IPS DF 6.9 (cell line): ENCODE measurements at places on chromosomes 13 and 19.

- H3K36me3 ChIP-seq = no peaks in the 10 kb centered on the region
- no peak overlapping the region for H3K4me3 ChIP-seq
- no peaks in the 10 kb centered on the region for H3K4me1 ChIP-seq
- no peak overlapping the region for H3K27ac ChIP-seq
- H3K27me3 ChIP-seq = no peaks in the 10 kb centered on the region
- no peak for DNase-seq
Measured at GRCh38 chr13:95438297-95438696, 114.2 kb upstream of the CLDN10 start.

- H3K4me3 ChIP-seq = no peak overlapping the region
- no peaks in the 10 kb centered on the region for H3K36me3 ChIP-seq
- DNase-seq = no peak
- no peaks in the 10 kb centered on the region for H3K4me1 ChIP-seq
- H3K27me3 ChIP-seq = no peaks in the 10 kb centered on the region
- no peak overlapping the region for H3K27ac ChIP-seq
Measured at GRCh38 chr13:24858953-24859352, 95.0 kb downstream of the RNF17 start.

- no peaks in the 10 kb centered on the region for H3K4me1 ChIP-seq
- H3K27me3 ChIP-seq = no peaks in the 10 kb centered on the region
- no peak overlapping the region for H3K4me3 ChIP-seq
- H3K36me3 ChIP-seq = no peaks in the 10 kb centered on the region
Measured at GRCh38 chr13:84433024-84433423, 550.8 kb upstream of the SLITRK1 start.

DNA sequence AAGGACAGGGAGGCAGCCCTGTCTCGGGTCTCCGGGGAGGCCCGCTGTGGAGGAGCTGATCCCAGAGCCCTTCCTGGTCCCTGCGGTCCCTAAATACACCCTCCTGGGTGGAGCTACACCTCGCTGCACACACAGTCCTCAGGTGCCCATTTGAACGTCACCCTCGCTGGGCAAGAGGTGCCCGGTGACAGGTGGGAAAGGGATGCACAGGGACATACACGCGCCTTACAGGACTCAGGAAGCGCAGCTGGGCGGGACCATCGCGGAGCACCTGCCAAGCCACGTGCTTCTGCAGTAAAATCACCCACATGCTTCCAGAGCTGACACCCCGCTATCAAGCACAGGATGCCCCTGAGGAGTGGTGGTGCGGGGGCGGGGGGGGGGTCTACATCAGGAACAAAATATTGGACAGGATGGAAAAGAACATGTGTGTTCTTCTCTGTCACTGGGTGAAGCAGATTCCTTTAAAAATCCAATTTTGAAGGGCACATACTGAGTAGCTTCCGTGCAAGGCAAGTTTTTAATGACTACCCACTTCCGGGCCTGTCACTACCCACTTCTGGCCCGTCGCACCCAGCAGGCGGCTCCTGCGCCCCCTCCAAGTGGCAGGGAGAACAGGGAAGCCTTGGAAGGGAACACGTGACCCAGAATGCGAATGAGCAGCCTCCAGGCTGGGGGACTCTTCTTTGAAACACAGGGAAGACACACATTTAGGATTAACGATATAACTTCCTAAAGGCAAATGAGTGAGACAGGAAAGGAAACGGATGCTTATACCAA is 78.9 kb downstream of the COL4A1 start:
- H3K4me1 ChIP-seq = no peaks in the 10 kb centered on the region
- H3K4me3 ChIP-seq = no peak overlapping the region
- H3K27ac ChIP-seq = no peak overlapping the region
- no peak for DNase-seq
- H3K36me3 ChIP-seq = no peaks in the 10 kb centered on the region

DNA sequence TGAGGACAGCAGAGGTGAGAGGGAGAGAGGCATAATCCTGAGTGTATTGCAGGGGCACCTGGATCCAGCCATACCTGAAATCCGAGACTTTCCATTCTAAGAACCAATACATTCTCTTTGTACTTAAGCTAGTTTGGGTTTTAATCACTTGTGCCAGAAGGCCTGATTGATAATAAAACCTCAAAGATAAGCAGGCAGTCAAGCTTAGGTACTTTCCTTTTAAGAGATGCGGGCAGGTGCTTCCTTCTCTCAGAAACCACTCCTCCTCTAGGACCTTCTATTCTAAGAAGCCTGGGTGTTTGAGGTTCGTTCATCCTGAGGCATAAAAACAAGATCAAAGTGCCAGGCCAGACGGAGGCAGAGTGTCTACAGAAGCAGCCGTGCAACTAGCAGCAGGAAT is 22.2 kb downstream of the FAM187B start:
- H3K4me3 ChIP-seq = no peak overlapping the region
- DNase-seq = no peak
- no peak overlapping the region for H3K27ac ChIP-seq
- no peaks in the 10 kb centered on the region for H3K27me3 ChIP-seq
- peaks cover 9% of the 10 kb centered on the region; the same call in 1 of the 2 replicates for H3K4me1 ChIP-seq
- H3K36me3 ChIP-seq = no peaks in the 10 kb centered on the region

DNA sequence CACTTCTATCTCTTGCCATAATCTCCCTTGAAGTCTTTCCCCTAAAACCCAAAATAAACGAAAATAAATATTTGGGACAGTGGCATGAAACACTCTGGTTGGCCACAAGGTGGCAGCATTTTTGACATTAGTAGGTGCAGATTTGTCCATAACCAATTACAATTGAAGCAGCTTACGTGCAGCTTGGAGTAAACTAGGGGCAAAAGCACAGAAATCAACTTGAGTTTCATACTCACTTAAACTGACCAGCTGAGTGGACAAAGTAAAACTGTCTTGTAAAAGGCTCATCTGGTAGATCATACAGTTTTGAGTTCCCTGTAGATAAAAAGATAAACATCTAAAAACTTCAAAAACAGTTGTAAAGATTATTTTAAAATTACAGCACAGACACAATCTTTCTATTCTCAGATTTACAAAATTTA is 18.8 kb downstream of the PDCD5 start:
- no peak overlapping the region for H3K27ac ChIP-seq
- H3K4me3 ChIP-seq = no peak overlapping the region
- no peaks in the 10 kb centered on the region for H3K4me1 ChIP-seq
- no peaks in the 10 kb centered on the region for H3K27me3 ChIP-seq

- H3K36me3 ChIP-seq = no peaks in the 10 kb centered on the region
- peaks cover 3% of the 10 kb centered on the region for H3K4me1 ChIP-seq
- H3K27ac ChIP-seq = no peak overlapping the region
- no peak for DNase-seq
- H3K27me3 ChIP-seq = peaks cover 16% of the 10 kb centered on the region; the same call in 1 of the 2 replicates
Measured at GRCh38 chr19:19067276-19068072, 3.7 kb downstream of the SLC25A42 start.

DNA sequence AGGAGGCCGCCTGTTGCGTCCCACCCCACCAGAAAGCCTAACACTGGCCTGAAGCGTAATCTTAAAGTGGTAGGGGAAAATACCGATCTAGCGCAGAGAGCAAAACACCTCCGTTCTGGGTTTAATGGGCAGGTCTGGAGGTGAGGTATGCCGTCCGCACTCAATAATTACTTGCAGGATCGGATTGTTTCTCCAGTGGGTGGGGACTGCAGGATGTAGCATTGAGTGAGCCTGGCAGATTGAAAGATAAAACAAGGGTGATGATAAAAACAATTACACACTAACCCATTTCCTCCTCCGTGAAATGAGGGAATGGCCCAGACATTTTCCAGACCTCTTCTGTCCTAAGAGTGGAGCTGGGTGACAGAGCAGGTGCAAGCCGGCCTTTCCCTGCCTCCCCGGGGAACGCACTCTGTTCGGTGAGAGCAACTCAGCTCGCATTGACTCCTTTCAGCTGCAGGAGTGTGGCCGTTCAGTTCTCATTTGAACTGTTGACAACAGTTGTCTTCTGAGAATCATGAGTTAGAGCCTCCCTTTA is 110.2 kb upstream of the DOCK9 start:
- DNase-seq = no peak
- no peaks in the 10 kb centered on the region for H3K36me3 ChIP-seq
- H3K27me3 ChIP-seq = peaks cover 11% of the 10 kb centered on the region
- H3K4me1 ChIP-seq = 0 out of 2 replicates have a peak, but pooled peaks cover 1% of the 10 kb centered on the region
- H3K4me3 ChIP-seq = peak overlapping the region; percentile 73; the same call in 1 of the 2 replicates

DNA sequence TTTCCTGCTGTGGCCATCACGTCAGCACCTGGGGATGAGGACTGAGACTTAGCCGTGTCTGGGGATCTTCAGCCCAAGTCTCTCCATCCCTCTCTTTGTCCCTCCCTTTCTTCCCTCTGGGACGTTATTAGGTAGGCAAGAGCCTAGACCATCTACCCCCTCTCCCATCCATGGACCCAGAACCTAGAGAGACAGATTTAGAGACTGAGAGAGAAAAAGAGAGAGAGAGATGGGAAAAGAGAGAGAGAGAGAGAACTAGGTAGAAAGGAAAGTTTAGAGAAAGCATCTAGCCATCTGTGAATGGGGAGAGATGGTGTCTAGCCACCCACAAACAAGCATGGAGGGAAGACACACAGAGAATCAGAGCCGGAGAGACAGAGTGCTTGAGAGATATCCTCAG is 473 bp downstream of the KLK4 start:
- H3K27me3 ChIP-seq = peaks cover 8% of the 10 kb centered on the region; the same call in 1 of the 2 replicates
- no peak overlapping the region for H3K27ac ChIP-seq
- no peaks in the 10 kb centered on the region for H3K4me1 ChIP-seq
- no peak for DNase-seq

DNA sequence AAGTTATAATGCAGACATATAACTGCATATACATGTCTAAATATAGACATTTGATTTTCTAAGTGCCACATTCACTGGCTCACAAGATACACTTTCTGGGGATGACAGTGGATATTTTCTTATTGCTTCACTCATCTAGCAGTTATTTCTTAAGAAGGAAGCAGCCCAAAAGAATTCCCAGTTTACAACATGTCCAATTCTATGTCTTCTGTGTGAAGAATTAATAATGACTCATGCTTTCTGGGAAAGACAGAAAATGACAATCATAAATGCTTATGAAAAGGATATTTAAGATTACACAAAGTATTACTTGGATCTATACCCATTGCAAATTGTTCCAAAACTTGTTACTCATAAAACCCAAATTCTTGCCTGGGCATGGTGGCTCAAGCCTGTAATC is 543.4 kb downstream of the SUCLA2 start:
- no peaks in the 10 kb centered on the region for H3K36me3 ChIP-seq
- no peak overlapping the region for H3K27ac ChIP-seq
- H3K4me3 ChIP-seq = no peak overlapping the region

DNA sequence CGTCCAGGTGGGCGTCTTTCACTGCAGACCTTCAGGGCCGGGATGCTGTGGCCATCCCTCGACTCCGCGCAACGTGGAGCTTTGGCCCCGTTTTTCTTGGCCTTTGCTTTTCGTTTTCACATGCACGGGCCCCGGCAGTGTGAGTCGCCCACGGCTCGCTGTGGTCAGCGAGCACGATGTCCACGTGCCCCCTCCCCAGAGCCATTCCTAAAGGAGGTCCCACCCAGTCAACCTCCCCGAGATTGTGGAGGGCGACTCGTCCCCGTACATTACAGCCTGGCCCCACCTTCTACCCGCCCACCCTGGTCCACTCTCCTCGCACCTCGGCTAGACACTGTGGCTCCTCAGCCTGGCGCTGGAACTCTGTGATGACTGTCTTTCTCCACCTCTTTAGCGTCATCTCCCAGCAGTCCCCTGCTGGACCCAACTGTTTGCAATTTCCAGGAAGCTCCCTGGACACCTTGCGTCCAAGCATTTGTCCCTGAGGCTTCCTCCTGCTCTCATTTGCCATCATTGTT is 405 bp downstream of the ZNF446 start:
- H3K27me3 ChIP-seq = no peaks in the 10 kb centered on the region
- DNase-seq = no peak
- H3K4me1 ChIP-seq = peaks cover 3% of the 10 kb centered on the region; the same call in 1 of the 2 replicates
- H3K27ac ChIP-seq = no peak overlapping the region
- H3K36me3 ChIP-seq = peaks cover 6% of the 10 kb centered on the region

DNA sequence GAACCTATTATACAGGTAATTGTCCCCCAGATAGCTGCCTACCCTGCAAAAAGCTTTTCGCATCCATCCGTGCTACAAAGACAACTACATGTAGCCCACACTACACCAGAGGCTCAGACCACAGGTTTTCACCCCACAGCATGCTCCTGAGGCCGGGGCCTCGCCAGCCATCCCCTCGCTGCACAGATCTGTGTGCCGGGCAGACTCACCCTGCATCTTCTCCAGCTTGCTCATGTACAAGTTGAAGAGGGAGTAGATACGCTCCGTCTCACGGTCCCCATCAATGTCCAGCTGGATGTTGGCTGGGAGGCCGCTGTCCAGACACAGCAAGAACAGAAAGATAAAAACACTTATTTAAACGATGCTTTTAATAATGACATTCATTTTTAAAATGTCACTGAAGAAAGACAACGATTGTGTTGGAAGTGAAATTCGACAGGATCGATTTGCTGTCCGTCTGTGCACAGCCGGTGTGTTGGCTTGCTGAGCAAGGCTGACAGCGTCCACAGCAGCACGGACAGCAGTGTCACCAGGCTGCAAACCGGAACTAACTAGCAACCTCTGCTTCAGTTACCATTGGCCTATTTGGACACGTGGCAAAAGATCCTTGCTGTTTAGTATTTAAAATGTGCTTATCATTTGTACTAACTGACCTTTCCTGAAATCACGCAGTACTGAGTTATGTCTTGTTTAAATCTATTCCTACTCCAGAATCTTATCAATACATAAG is 18.6 kb upstream of the C13orf46 start:
- no peaks in the 10 kb centered on the region for H3K27me3 ChIP-seq
- H3K36me3 ChIP-seq = peaks cover 12% of the 10 kb centered on the region
- H3K4me3 ChIP-seq = no peak overlapping the region
- H3K4me1 ChIP-seq = no peaks in the 10 kb centered on the region
- DNase-seq = no peak
- no peak overlapping the region for H3K27ac ChIP-seq

GRCh38 chr19:31112158-31112557 is 237.1 kb downstream of the TSHZ3 start:
- H3K36me3 ChIP-seq = no peaks in the 10 kb centered on the region
- H3K4me1 ChIP-seq = no peaks in the 10 kb centered on the region
- H3K27me3 ChIP-seq = no peaks in the 10 kb centered on the region
- H3K27ac ChIP-seq = no peak overlapping the region

DNA sequence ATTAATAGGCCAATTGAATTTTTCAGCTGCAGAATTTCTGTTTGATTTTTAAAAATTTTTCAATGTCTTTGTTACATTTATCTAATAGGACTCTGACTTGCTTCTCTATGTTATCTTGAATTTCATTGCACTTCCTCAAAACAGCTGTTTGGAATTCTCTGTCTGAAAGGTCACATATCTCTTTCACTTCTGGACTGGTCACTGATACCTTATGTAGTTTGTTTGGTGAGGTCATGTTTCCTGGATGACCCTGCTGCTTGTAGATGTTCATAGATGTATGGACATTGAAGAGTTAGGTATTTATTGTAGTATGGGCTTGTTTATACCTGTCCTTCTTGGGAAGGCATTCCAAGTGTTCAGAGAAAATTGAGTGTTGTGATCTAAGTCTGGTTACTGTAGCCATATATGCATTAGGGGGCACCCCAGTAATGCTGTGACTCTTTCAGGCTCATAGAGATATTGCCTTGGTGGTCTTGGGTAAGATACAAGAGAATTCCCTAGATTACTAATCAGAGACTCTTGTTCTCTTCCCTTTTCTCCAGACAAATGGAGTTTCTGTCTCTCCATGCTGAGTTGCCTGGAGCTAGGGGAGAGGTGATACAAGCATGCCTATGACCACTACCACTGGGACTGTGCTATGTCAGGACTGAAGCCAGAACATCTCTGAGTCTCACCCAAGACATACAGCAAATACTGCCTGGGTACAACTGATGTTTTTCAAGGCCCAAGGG is 27.8 kb downstream of the RFC3 start:
- H3K36me3 ChIP-seq = peaks cover 4% of the 10 kb centered on the region; the same call in 1 of the 2 replicates
- no peak for DNase-seq
- no peak overlapping the region for H3K27ac ChIP-seq
- H3K4me1 ChIP-seq = no peaks in the 10 kb centered on the region
- no peak overlapping the region for H3K4me3 ChIP-seq
